ENCODE measurements at places on chromosomes 1 and 21. TPM values are rescaled to one million over a fixed set of nuclear protein-coding genes. Genes with fewer than 3 reads are reported as not detected.

Gene AK5
- 9.5 TPM for total RNA-seq

Gene CYP4B1
- not detected for total RNA-seq

Gene HSPB7
- total RNA-seq, result not detected

Gene SLAMF1
- total RNA-seq, result not detected

Gene TNNI3K
- total RNA-seq, result not detected

Gene KRTAP10-11
- total RNA-seq, result not detected

Gene SDC3
- total RNA-seq, result 11.9 TPM

Gene RUNX3
- not detected for total RNA-seq

Gene LENEP
- total RNA-seq, result not detected

Gene RIPK4
- not detected for total RNA-seq

Gene FMO1
- total RNA-seq, result not detected

Gene MARCKSL1
- total RNA-seq, result 119 TPM

Gene PTGS2
- 4.6 TPM for total RNA-seq

Gene GRIK1
- not detected for total RNA-seq

Gene CD1C
- not detected for total RNA-seq

Gene SGIP1
- 9.4 TPM for total RNA-seq

Gene ADAMTS4
- total RNA-seq, result 28.6 TPM

Gene TAL1
- 25.8 TPM for total RNA-seq

Gene ATP1A4
- not detected for total RNA-seq

Gene ATP6V1G3
- not detected for total RNA-seq

Gene DCST2
- not detected for total RNA-seq

Gene TMEM269
- not detected for total RNA-seq

Gene STIL
- 16.8 TPM for total RNA-seq

Gene CELA2B
- not detected for total RNA-seq

Gene TSHB
- total RNA-seq, result not detected

Gene MYOC
- not detected for total RNA-seq

Gene FASLG
- not detected for total RNA-seq

Gene PIK3C2B
- total RNA-seq, result 13.1 TPM

Gene TFF1
- not detected for total RNA-seq

Gene ARHGEF16
- total RNA-seq, result 0.80 TPM

Gene SYCP1
- not detected for total RNA-seq

Gene KIF26B
- 0.15 TPM for total RNA-seq

Gene PSRC1
- 19.3 TPM for total RNA-seq

Gene IRF2BP2
- 67.1 TPM for total RNA-seq
